Left kidney (tissue), 8 donors: ENCODE measurements at places on chromosomes 12 and 14. TPM values are rescaled to one million over a fixed set of nuclear protein-coding genes. Genes with fewer than 3 reads are reported as not detected.

Gene CACNA1C
- 11.4 TPM for polyA plus RNA-seq

- DNase-seq = no peak
Observed at GRCh38 chr12:70534466-70534865, 102.8 kb downstream of the PTPRB start.

Gene RPL10L
- not detected for polyA plus RNA-seq

Gene KRT80
- 0.80 TPM for polyA plus RNA-seq

DNA sequence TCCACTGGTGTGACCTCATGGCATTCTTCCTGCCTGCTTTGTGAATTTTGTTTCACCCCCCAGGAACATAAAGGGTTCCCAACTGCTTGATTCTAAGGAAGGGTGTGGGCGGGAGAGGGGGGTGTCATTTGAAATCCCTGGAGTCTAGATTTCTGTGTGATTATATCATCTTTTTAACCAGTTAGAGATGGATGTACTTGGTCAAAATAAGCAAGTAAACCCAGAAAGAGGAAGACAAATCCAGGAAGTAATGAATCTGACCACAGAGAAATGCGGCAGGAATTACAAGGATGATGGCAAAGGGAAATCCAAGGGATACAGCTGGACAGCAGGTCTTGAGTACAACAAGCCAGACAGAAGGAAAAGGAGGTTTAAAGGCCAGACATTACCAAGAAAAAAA is 38.9 kb downstream of the DMAC2L start:
- no peak for DNase-seq

- DNase-seq = no peak
Observed at GRCh38 chr14:61319086-61319485, 2.3 kb upstream of the PRKCH start.

DNA sequence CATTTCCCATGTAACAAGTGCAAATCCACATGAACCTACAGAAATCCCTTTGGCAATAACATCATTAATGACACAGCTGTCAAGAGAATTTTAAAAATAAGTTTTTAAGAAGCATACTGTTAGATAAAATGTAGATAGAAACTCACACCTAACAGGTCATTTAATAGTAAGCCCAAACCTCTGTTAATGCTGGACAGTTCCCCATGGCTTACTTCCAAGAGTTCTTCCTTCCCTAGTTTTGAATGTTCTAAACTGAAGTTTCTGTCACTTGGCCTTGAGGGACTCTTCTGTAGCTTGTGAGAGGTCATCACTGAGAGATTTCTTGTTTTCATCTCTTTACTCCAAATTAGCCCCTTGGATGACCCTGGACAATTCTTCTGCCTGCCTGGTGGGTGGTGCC is 22.7 kb downstream of the OTX2 start:
- DNase-seq = no peak

- DNase-seq = no peak
Observed at GRCh38 chr12:5013266-5013730, 30.4 kb upstream of the KCNA5 start.

DNA sequence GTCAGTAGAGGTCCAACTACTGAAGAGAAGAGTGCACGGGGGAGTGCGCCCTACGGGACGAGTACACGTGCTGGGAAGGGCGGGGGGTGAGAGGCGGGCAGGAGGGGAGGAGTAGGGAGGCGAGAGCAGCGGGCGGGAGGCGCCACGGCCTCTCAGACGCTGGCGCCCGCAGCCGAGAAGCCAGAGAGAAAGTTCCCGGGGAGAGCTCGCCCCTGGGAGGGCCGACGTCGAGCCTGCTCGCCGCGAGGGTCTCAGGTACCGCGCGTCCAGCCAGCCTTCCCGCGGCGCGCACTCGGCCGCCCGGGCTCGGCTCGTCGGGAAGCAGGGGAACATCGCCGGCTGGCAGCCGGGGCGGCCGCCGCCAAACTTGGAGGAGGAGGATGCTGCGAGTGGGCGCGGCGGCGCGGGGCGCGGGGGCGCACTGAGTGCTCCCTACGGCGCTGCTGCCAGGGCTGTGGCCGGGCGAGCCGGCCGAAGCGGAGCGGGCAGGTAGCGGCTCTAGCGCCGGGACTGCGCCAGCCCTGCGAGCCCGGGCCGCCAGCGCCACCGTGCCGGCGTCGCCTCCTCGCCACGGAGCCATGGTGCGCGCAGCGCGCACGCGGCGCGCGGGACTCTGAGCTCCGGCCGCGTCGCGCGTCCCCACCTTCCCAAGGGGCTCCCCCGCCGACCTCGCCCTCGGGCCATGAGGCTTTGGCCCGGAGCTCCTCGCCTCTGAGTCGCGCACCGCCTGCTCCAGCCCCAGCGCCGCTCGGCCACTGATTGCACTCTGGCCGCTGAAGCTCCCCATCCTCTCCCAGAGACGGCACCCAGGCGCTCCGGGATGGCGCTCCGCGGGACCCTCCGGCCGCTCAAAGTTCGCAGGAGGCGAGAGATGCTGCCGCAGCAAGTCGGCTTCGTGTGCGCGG is at the start of gene SLC24A4:
Gene SLC24A4, plus strand, starts transcription at position 155 of the 905 bp plus-strand sequence. Its CDS starts 666 bp downstream, at position 821.
- DNase-seq = peak; percentile 22

DNA sequence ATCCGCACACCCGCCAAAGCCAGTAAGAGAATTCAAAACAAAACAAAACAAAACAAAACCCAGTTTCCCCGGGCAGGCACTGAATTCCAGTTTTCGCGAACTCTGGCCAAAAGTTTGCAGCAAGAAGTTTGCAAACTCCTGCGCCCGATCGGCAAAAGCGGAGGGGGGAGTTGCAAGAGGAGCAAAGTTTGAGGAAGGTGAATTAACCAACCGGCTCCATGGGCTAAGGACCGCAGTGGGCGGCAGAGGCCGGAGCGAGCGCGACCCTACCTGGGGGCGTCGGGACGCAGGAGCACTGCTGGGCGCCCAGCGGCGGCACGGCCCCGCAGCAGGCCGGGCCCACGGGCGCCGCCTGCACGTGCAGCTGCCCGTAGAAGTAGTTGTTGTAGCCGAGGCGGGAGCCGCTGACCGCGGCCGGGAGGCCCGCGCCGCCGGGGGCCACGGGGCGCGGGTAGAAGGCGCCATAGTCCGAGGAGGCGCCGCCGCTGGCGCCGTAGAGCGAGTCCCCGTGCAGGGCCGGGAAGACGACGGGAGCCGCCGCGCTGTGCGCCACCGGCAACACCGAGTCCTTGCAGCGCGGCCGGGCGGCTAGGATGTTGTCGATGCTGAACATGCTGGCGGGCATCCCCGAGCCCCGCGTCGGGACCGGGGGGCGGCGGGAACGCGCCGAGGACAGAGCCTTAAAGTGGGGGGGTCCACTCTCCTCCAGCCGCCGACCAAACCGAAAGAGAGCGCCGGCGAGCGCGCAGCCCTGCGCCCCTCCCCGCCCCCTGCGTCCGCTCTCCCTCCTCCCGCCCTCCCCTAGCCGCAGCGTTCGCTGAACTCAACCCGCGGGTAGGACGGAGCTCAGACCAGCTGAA is at the start of gene GSC:
Gene GSC, minus strand, starts transcription at position 723 of the 860 bp plus-strand sequence. Its CDS starts 98 bp downstream, at position 625.
- no peak for DNase-seq

GRCh38 chr12:125255935-125256633 is 190.8 kb downstream of the AACS start:
- no peak for DNase-seq

DNA sequence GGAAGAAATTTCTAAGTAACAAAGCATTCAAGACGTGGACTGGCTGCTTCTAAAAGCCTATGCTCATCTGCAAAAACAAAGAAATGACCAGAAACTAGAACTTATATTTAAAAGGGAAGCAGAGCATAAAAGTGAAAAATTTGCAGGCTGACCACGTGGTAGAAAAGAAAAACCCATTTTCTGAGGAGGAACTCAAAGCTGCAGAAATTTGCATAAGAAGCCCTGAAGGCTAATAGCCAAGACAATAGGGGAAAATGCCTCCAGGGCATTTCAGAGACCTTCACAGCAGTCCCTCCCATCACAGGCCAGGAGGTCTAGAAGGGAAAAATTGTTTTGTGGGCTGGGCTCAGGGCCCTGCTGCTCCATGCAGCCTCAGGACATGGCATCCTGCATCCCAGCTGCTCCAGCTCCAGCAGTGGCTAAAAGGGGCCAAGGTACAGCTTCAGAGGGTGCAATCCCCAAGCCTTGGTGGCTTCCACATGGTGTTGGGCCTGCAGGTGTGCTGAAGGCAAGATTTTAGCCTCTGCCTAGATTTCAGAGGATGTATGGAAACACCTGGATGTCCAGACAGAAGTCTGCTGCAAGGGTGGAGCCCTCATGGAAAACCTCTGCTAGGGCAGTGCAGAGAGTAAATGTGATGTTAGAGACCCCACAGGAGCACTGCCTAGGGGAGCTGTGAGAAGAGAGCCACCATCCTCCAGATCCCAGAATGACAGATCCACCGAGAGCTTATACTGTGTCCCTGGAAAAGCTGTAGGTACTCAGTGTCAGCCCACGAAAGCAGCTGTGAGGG is 55.5 kb downstream of the CHGA start:
- DNase-seq = no peak

DNA sequence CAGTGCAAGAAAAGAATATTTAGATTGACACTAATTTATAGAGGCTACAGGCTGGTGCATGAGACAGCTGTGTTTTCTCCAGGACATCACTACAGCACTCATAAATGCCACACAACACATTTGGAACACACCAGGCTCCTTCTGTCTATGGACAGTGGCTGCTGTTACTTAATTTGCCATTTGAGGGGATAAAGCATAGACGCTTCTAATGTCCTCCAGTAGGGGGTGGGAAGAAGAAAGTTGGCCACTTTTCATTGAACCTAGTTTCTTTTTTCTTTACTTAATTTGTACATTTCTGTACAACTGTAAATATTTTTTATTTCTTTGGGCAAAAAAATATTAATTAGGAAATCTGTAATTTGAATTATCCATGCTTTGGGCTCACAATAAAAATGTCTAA is 12.4 kb upstream of the RTN1 start:
- no peak for DNase-seq

Gene AMN
- 23.0 TPM for polyA plus RNA-seq

- no peak for DNase-seq
Observed at GRCh38 chr14:56087671-56088471, 30.3 kb upstream of the PELI2 start.

GRCh38 chr12:64521833-64522232 is 69.9 kb downstream of the TBK1 start:
- no peak for DNase-seq

Gene BIN2
- polyA plus RNA-seq = 3.2 TPM

GRCh38 chr12:79818856-79819255 is 116.0 kb downstream of the PPP1R12A start:
- DNase-seq = no peak

Gene NGB
- not detected for polyA plus RNA-seq

Gene HPD
- polyA plus RNA-seq = 2.6 TPM

- no peak for DNase-seq
Observed at GRCh38 chr12:42432517-42433140, 106.7 kb downstream of the PPHLN1 start.

Gene TARBP2
- polyA plus RNA-seq = 48.4 TPM

DNA sequence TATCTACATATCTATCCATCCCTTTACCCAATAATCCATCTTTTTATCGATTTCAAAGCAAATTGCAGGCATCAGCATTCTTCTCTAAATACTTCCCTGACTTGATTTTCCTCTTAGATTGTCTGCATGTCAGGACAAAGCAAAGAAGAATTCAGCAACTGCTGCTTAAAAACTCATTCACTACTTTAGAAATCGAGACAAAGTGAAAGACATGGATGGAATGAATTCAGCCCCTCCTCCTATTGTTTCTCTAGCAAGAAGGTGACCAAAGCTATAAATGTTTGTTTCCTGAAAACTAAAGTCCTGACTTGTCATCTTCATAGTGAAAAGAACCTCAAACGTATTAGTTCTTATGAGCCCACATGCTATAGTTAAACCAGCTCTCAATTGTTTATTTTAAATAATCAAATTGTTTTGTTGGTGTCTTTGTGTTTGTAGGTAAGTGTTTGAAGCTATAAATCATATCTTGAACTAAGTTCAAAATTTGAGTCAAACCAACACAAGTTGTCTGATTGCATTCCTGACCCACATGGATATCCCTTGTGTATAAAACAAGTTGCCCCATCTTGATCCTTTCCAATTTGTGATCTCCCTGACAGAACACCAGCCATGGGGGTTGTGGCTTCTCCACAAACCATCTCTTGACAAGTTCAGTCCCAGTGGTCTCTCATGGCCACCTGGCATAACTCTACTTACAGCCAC is 58.6 kb upstream of the ARHGAP5 start:
- DNase-seq = no peak

DNA sequence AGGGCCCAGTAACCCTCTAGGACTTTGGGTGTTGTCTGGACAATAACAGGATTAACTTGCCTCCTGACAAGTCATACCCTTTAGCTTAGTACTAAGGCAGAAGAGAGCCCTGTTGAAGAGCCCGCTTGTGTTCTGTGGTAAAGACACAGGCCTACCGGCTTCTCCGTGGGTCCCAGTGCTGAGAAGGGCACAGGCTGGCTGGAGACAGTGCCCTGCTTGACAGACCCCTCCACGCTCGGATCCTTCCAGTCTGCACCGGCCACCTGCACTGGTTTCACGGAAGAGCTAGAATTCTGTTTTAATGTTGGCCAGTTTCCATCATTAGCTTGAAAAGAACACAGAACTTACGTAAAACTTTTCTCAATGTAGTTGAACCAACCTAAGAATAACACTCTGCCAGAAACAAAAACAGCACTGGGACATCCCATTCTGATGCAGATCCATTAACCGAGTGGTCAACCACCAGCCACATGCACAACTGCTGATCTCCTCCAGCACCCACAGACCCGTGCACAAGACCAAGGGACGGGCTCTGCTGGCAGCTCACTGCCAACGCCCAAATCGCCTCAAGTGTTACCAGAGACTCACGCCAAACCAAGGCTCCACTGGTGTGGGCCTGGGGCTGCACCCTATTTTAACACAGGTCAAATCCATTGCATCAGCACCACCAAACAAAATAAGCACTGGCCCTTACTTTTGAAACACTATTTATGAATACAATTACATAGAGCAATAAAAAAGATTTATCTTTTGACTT is 27.1 kb downstream of the ZFYVE21 start:
- no peak for DNase-seq
